Spinal cord (tissue), 10 donors: ENCODE measurements at places on chromosomes 2 and 18. TPM values are rescaled to one million over a fixed set of nuclear protein-coding genes. Genes with fewer than 3 reads are reported as not detected.

Gene PAPOLG
- 19.2 TPM for polyA plus RNA-seq

Gene FSIP2
- 1.0 TPM for polyA plus RNA-seq

GRCh38 chr2:236685361-236685760, 115.7 kb downstream of the ACKR3 start:
- DNase-seq: no peak

DNA sequence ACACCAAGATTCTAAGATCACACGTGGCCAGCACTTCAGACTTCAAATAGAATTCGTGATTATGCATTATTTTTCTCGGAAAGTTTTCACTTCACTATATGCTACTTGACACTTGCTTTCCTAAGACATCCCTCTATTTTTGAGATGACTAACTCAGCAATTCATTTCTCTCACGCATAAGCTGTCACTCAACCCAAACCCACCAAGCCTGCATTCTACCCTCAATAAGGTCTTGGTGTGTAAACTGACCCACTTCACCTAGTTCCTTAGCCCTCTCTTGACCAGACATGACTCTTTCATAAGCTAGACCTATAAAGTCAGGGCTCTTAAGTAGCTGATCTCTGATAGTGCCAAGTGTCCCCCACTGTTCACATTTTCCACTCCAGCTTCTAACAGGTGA, 11.7 kb downstream of the CKAP2L start:
- DNase-seq: no peak

DNA sequence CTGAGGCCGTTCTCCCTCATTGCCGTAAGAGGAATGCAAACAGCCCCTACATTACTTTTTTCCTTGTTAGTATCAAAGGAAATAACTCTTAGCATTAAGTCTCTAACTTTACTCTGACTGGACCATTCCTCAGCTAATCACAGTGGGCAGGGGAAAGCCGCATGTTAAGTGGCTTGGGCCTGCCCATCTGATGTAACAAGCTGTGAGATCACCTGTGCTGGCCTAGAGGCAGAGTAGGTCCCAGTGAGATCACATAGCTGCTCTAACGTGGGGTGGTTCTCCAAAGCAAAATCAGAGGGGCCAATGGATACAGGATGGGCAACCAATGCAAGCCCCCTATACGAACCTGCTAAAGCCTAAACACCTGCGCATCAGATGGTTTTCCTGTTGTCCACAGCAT, 5.9 kb upstream of the MOCOS start:
- no peak for DNase-seq

DNA sequence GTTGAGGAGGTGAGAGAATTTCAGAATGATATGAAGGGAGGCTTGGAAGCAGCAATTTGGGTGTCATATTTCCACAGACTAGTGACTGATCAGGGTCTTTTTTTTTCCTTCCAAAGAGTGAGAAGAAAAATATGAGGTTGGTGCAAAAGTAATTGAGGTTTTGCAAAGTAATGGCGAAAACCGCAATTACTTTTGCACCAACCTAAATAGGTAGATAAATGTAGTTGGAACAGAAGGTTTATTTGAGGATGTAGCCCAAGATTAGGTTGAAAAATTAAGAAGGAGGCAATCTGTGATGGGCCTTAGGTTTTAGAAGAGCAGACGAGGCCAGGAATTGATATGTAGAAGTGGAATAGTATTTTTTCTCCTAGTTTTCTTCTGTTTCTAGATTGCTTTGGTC, 7.8 kb upstream of the LTBP1 start:
- DNase-seq: no peak

GRCh38 chr2:132547090-132547687, 122.8 kb downstream of the LYPD1 start:
- DNase-seq: peak; percentile 81
